Ascending aorta (tissue), 2 donors: ENCODE measurements at places on chromosomes 3 and 15. TPM values are rescaled to one million over a fixed set of nuclear protein-coding genes. Genes with fewer than 3 reads are reported as not detected.

- H3K4me3 ChIP-seq = no peak overlapping the region
- no peak for DNase-seq
- no peaks in the 10 kb centered on the region for H3K36me3 ChIP-seq
Measured at GRCh38 chr3:27326202-27326601, 43.0 kb downstream of the NEK10 start.

PPP2R3A gene
- 10.5 TPM for total RNA-seq

- H3K27ac ChIP-seq = no peak overlapping the region
- no peaks in the 10 kb centered on the region for H3K36me3 ChIP-seq
- no peak overlapping the region for H3K4me3 ChIP-seq
- no peaks in the 10 kb centered on the region for H3K4me1 ChIP-seq
Measured at GRCh38 chr3:18151199-18151598, 273.9 kb downstream of the SATB1 start.

FOXB1 gene
- total RNA-seq = not detected

DNA sequence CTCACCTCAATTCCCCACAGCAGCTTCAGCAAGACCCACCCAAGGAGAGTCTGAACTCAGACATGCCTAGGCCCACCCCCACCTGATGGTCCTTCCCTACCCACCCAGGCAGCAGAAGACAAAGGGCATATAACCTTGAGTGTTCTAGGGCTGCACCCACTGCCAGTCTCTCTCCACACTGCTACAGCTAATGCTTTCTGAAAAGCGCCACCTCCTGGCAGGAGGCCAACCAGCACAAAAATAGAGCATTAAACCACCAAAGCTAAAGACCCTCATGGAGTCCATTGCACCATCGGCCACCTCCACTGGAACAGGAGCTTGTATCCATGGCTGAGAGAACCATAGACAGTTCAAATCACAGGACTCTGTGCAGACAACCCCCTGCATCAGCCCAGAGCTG, 11.3 kb upstream of the RPL39L start:
- H3K4me3 ChIP-seq = no peak overlapping the region
- H3K27ac ChIP-seq = no peak overlapping the region
- no peak for DNase-seq
- H3K4me1 ChIP-seq = no peaks in the 10 kb centered on the region

DNA sequence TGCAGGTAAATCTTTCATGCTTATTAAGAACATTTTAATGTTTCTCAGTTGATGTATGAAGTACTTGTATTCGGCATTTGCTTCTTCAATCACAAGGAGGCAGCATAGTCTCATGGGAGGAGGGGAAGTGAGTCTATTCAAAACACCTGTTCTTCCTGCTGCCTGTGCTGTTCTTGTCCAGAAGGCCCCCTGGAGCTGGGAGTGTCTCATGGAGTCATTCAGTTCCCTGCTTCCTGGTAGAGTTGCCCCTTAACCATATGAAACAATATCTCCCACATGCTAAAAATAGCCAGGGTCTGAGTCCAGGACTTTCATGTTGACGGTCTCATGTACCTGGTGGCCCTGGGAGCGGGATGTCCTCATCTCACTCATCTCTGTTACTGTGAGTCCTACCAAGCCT, 15.5 kb upstream of the PPP1R2 start:
- H3K27ac ChIP-seq = no peak overlapping the region
- no peaks in the 10 kb centered on the region for H3K27me3 ChIP-seq
- no peaks in the 10 kb centered on the region for H3K36me3 ChIP-seq
- H3K4me1 ChIP-seq = no peaks in the 10 kb centered on the region
